ENCODE measurements at places on chromosomes 5 and 9.

GRCh38 chr5:172188893-172189692, 1.1 kb upstream of the STK10 start:
- no peak for DNase-seq

DNA sequence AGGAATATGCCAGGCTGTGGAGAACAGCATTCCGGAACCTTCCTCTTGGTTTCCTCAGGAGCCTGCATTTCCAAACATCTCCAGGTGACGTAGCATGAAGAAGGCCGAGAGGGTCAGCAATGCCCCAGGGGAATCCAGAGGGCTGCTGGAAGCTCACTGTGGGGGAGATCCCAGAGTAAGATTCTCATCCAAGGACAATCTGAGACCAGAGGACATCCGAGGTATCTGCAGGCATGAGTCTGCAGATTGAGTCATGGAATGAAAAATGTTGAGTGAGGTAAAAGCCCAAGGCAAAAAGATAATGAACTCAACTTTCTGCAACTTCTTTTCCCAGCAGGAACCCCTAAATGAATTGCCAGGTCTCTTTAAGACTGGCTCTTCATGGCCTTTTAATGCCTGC, 73.5 kb downstream of the KIF4B start:
- no peak for DNase-seq

- DNase-seq: no peak
These were observed 62.5 kb downstream of the GIN1 start for GRCh38 chr5:103057208-103058130.

DNA sequence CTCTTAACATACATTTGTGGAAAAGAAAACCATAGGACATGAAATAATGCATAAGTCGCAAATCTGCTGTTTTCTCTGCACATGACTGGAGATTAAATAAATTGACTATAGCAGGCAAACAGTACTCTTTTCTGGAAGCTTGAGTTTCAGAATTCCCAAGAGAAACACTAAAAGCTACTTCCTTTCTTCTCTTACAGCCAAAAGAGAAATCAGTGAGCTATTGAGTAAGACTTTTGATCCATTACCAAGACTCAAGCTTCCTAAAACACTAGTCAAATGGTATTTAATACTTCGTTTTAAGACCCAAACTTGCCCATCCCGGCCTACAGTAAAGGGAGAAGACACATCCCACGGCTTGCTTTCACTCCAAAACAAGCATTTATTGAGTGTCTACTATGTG, 335.8 kb upstream of the PUM3 start:
- DNase-seq: no peak

DNA sequence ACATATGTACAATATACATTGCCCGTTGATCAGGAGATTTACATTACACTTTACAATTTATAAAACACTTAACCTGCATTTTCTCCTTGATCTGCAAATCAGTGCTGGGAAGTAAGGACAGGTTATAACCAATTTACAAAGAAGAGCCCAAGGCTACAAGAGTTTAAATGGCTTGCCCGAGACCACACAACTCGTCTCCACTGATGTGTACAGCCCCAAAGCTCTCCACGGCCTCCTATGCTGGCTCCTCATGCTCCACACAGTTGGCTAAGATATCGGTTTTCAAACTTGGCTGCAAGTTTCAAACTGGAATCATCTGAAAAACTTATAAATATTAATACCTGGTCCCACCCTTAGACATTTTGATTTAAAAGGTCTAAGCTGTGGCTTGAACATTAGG, 10.3 kb downstream of the ACTL7B start:
- DNase-seq: no peak

- DNase-seq: no peak
These were observed 9.0 kb downstream of the CDH12 start for GRCh38 chr5:22844155-22844554.

Measured in BJ (cell line).